Tibial artery (tissue), 4 donors: ENCODE measurements at places on chromosomes 11 and 22.

DNA sequence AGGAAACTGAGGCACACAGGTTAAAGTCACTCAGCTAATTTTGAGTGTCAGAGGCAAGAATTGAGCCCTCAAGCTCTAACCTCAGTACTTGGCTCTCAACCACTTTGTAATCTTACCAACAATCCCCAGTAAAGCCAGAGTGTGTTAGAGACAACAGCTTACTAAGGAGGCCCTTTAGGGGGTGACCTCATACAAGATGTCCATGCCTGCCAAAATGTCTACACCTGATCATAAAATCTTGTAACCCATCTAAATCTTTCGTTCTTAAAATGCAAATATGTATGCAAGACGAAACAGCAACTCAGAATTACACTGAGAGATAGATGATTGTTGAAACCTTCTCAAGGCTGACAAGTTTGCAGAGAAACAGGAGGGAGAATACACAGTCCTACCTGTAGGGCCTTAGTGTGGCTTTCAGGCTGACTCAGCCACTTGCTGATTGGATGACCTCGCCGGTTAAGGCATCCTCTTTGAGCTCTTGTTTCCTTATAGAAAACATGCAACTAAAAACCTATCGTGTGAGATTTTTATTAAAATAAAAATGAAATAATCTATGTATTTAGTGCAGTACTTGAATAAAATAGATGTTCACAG is 143.2 kb downstream of the OPCML start:
- DNase-seq: no peak

DNA sequence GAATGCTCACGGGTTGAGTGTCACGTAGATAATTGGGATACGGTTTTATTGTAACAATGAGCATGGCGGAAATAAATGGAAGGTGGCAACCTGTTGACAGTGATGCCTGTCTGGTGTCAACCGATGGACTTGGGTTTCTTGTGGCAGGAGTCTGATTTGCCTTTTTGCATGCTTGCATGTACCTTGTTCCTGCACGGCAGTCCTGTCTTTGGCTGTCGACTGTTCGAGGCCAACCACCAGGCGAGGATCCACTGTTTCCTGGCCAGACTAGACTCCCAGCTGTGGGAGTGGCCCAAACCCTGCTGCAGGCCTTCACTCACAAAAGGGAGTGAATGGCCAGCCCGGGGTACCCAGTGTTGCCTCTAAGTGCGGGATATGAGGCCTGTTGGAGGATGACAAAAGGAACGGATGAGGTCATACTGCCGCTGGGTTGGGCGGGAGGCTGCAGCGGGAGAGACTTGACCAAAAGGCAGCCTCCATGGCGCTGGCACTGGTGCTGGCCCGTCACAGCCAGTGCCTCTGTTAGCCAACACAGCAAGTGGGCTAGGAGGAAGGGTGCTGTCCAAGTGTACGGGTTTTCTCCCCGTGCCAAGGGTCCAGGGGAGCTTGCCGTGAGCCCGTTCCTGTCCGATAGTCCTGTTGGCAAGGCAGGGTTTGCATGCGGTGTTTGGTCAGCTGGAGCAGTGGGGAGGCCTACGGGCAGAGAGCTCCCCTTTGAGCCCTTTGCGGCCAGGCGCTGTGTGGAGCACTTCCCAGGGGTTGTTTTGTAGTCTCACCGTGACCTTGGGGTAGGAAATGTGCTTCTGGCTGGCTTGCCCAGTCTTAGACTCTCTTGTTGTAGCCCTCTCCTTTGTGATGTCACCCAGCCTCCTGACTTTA is 974 bp downstream of the DGCR8 start:
- DNase-seq: no peak

DNA sequence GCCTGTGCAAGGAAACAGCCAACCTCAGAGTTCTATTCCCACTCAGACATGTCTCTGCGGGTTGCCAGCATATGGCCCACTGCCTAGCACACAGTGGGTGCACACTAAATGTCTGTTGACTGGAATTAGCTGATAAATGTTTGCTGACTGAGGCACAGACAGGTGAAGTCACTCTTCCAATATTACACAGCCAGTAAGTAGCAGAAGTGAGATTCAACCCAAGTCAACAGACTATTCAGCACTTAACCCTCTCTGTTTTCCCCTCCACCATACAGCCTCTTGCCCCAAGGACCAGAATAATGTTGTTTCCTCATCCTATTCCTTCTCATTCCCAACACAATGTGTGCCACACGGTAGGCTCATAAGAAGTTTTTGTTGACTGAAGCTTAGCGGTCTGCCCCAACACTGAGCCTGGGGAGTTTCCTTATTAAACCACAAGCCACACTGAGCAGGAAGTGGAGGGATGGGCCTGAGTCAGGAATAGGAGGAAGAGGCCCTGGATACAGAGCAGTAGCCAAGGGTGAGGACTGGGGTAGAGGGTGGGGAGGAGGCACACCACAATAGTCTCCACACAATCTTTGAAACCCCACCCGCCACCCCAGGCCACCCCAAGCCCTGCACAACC is 15.7 kb upstream of the IL10RA start:
- no peak for DNase-seq

DNA sequence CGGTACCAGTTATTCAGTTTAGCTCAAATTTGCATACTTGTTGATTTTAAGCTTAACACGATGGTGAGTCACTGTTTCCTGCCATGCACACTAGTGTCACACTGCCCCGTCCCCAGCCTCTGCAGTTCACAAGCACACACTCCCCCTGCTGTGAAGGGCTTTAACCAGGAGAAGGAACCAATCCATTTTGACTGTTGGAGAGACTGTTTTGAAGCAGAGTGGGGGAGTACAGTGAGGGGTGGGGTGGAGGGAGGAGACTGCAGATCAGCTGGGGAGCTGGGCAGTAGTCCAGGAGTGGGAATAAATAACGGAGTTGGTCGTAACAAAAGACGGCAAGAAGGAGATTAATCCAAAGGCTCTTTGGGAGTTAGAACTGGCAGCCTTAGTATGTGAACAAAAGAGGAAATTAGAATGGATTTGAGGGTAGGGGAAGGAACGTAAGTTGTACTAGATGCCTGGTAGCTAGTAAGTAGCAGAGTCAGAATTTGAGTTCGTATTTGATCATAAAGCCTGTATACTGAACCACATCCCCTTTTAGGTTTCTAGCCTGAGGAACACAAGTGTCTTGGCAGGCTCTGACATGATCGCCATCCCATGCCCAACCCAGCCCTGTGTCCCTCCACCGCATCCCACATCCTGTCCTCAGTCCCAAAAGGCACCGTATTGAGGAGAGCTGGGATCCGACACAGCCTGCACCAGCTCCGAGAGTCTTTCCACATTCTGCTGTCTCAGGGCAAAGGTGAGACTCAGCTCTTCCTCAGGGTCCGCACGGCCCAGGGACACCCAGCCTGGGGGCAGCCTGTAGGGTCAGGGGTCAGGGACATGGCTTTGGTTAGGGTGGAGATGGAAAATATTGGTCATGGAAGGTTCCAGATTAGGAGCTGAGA is 862 bp downstream of the TPP1 start:
- peak; percentile 73 for DNase-seq
